Fibroblast of lung (primary cell): ENCODE measurements at places on chromosomes 16 and 17. TPM values are rescaled to one million over a fixed set of nuclear protein-coding genes. Genes with fewer than 3 reads are reported as not detected.

The NACA2 gene
- total RNA-seq, result not detected in 2 replicates

- DNase-seq, result peak; percentile 45
These were observed 5.7 kb downstream of the CDC6 start for GRCh38 chr17:40293363-40293762.

DNA sequence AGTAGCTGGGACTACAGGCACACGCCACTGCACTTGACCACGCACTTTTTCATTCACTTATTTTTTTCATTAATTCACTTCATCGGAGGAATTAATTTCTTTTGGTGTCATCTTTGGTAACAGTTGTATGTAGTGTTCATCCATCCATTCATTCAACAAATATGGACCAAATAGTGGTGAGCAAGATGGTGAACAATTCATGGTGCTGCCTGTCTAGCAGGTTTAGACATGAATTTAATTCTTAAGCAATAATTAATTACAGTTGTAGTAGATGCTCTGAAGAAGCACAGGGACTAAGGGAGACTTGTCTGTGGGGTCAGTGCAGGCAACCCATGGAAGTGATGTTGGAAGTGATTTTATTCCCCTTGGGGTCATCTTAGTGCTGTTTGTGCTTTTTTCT lies 22.4 kb downstream of the GDE1 start:
- no peak for DNase-seq

GRCh38 chr17:8472663-8473062 lies 37.0 kb downstream of the NDEL1 start:
- DNase-seq, result no peak
